ENCODE measurements at places on chromosomes 3 and 15. TPM values are rescaled to one million over a fixed set of nuclear protein-coding genes. Genes with fewer than 3 reads are reported as not detected.

The GPR149 gene
- not detected for total RNA-seq

The CYP1A2 gene
- total RNA-seq, result not detected

- DNase-seq, result no peak
Measured at GRCh38 chr15:61421938-61422337, 192.8 kb upstream of the RORA start.

DNA sequence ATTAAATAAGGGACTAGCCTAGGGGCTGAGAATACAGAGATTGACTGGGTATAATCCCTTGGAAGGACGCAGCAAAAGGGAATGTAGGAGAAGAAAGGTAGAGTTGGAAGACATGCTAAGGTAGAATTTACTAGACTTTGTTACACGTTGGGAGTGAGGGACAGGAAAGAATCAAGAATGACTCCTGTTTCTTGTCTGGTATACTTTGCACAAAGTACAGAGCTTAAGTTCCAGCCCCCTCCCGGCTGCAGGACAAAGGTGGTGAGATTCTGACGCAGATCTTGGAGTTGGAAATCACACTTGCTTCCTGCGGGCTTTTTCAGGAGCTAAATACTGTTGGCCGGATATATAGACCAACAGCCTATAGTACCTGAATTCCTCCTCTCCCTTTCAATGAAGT lies 895 bp downstream of the HYKK start:
- no peak for DNase-seq

- DNase-seq, result no peak
Measured at GRCh38 chr3:27737091-27737490, 15.0 kb upstream of the EOMES start.

DNA sequence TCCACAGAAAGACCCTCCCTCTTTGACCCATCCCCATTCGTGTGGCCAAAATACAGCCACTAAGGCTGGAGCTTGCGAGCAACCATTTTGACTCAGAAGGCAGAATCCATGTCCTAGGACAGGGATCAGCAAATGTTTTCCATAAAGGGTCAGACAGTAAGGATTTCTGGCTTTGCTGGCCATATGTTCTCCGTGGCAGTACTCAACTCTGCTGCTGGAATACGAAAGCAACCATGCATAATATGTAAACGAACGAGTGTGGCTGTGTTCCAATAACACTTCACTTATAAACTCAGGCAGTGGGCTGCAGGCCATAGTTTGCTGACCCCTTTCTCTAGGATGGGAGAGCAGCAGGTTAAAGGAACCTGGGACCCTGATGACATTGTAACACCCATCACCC lies 77.6 kb upstream of the WNT5A start:
- DNase-seq, result no peak

DNA sequence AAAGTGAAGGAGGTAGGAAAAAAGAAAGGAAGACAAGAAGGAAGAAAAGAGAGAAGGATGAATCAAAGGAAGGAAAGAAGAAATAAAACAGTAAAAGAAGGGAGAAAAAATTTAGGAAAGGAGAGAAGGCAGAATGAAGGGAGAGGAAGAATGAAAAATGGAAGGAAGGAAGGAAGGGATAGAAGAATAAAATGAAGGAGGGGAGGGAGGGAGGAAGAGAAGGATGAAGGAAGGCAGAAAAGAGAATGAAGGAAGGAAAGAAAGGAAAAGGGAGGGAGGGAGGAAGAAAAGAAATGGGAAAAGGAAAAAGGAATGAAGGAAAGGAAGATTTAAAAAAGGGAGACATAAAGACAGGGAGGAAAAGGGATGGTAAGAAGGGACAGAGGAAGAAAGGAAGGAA lies 393.7 kb upstream of the GRM7 start:
- no peak for DNase-seq

Measured in tibial nerve (tissue), 4 donors.